CD4-positive, alpha-beta T cell treated with Interleukin-6 for 4 hours (primary cell): ENCODE measurements at places on chromosomes 6 and 20.

GRCh38 chr6:147000545-147001488, 203.4 kb upstream of the STXBP5 start:
- no peak for DNase-seq

- DNase-seq = no peak
These were observed 289.5 kb downstream of the ESR1 start for GRCh38 chr6:152096863-152097496.

GRCh38 chr6:30849903-30850651, 34.2 kb upstream of the DDR1 start:
- DNase-seq = no peak

- DNase-seq = no peak
These were observed 40.5 kb upstream of the NKX2-4 start for GRCh38 chr20:21437816-21438215.

- DNase-seq = no peak
These were observed 51.2 kb upstream of the RALGAPA2 start for GRCh38 chr20:20763650-20764049.

DNA sequence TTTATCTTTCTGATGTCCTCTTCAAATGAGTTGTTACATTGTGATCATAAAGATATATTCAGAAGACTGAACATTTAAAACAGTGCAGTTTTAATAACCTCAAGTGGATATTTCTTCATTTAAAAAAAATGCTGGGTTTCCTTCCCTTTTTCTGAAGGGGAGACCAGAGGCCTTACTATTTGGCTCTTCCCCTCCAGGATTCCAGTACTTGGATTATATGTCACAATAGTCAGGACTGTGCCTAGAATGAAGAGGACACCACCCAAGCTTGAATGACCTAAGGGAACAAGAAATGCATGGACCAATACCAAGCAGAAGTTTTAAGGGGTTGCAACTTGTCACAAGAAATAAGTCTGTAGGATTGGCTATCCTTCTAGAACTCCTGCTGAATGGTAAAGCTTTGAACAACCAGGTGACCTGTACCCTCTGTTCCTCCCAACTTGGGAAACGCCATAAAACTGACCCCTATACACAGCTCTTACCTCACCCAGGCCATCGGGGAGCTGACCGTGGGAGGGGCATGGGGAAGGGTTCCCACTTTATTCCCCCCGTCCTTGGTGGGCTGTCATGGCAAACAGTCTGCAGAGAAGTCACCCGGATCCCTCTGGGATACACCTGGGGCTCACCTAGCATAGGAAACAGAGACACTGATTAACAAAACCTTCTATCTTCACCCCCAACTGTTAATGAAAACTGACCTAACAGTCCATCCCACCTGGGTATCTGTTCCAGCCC, 2.0 kb downstream of the FRS3 start:
- DNase-seq = no peak

- DNase-seq = no peak
These were observed 36.5 kb downstream of the AKAP12 start for GRCh38 chr6:151276112-151276740.

DNA sequence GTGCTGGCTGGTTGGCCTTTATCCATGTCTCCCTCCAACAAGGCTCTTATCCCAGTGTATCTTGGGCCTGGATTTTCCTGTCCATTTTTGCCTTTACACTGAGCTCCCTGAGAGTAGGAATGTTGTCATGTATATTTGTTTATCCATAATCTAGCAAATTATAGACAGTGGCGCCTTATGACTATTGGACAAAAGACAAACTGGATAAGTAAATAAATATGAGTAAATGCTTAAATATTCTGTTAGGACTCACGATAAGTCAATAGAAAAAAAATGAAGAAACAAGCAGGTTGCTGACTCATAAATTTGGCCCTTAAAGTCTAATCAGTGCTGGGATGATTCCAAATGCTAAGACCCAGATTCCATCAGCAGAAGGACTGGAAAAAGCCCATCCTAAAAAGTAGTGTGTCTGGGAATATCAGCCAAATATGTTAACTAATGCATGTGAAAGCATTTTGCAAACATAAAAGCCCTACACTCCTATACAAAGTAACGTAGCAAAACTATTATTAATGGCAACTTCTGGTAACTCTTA, 55.0 kb upstream of the PCSK2 start:
- no peak for DNase-seq

DNA sequence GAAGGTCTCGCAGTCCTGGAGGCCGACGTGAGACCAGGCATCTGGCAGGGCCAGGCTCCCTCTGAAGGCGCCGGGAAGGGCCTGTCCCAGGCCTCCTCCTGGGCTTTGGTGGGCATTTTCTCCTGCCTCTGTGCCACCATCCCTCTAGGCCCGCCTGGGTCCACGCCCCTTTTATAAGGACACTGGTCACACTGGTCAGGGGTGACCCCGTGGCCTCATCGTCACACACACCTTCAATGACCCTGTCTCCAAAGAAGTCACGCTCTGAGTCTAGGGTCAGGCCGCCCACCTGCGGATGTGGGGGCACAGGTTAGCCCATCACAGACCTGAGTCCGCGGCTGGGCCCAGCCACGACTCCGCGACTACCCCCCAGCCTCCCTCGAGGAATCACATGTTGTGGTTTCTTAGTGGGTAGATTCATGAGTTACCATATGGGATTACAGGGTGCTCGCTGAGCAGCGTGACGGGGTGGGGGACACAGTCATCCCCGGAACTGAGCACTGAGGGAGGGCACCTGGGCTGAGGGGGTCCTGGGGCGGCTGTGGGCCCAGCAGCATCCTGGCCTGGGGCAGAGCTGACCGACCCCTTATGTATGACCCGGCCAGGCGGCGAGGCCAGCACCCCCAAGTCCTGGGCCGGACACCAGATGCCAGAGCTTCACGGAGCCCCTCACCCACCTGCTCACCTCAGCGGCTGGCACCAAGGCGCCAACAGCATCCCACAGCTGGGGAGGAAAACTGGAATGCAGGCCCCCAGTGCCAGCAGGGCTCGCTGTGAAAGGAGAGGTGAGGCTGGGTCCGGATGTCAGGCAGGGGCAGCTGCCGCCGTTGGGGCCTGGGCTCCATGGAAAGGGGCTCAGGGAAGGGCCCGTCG, 115.9 kb downstream of the DLL1 start:
- DNase-seq = no peak

DNA sequence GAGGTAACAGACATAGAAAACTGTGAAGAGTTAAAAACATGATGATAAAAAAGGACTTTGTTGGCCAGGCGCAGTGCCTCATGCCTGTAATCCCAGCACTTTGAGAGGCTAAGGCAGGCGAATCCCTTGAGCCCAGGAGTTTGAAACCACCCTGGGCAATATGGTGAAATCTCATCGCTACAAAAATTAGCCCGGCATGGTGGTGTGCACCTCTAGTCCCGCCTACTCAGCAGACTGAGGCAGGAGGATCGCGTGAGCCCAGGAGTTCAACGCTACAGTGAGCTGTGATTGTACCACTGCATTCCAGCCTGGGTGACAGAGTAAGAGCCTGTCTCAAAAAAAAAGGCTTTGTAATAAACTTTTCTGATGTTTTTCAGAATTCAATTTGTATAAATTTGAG, 60.1 kb downstream of the GFOD1 start:
- DNase-seq = no peak

DNA sequence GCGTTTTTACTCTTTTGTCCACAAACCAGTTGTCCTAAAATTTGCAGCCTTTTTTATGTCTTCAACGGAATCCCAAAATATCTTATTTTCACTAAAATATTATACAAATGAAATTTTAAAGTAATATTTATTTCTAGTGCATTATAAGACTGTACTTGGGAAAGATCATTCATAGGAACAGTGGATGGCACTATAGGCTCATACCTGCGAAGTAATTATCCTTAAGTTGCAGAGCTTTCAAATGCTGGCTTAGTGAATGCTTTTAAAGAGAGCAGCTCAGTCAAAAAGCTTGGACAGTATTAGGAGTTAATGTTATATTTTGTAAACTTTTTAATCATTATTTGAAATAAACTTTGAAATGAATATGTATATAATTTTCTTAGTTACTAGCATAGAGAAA, 254.9 kb downstream of the CDKAL1 start:
- DNase-seq = no peak

- no peak for DNase-seq
These were observed 44.7 kb downstream of the ZFAND3 start for GRCh38 chr6:37864250-37864649.

DNA sequence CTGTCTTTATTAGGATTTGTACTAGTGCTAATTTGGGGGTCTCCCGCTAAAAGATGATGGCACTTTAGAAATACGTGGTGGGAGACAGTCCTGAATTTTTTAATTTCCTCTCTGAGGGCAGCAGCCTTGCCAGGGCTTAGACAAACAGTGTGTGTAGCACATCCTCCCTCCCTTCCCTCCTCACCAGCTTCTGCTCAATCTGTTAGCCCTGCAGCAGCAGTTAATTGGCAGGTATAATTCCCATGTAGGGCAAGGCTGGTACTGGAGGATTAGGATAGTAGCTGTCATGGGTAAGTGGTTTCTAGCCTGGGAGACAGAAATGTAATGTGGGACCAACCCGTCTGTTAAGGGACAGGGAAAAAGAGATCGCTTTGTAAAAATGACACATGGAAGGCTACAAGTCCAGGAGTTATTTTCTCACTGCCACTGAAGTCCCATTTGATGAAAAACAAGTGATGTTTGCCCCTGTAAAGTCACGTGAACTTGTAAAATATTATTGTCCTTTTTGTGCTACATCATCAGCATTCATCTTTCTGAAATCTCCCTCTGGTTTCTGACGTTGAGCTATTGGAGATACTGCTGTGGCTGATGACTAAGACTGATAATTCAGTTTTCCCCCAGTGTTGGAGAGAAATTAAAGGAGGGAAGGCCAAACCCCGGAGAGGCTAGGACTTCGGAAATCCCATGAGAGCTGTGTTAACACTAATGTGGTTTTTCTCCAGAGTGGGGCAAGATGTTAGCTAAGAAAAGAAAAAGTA, 40.6 kb downstream of the CTNNBL1 start:
- no peak for DNase-seq

- DNase-seq = no peak
These were observed 558.6 kb upstream of the MAN1A1 start for GRCh38 chr6:119908157-119908556.

DNA sequence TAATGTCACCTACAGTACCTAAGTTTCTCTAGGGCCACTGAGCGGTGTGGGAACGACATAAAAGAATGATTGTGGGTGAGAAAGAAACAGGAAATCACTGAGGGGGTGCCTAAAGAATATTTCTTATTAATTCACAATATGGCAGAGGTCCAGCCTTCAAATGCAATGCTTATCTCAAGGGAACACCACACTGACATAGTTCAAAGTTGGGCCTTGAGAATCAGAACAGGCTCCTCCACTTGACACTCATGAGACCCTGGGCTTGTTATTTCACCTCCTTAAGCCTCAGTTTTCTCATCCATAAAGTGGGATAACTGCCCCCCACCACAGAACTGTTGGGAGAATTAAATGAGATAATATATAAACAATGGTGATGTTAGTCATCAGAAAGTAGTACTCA, 40.4 kb upstream of the ARHGAP18 start:
- DNase-seq = peak; percentile 14

DNA sequence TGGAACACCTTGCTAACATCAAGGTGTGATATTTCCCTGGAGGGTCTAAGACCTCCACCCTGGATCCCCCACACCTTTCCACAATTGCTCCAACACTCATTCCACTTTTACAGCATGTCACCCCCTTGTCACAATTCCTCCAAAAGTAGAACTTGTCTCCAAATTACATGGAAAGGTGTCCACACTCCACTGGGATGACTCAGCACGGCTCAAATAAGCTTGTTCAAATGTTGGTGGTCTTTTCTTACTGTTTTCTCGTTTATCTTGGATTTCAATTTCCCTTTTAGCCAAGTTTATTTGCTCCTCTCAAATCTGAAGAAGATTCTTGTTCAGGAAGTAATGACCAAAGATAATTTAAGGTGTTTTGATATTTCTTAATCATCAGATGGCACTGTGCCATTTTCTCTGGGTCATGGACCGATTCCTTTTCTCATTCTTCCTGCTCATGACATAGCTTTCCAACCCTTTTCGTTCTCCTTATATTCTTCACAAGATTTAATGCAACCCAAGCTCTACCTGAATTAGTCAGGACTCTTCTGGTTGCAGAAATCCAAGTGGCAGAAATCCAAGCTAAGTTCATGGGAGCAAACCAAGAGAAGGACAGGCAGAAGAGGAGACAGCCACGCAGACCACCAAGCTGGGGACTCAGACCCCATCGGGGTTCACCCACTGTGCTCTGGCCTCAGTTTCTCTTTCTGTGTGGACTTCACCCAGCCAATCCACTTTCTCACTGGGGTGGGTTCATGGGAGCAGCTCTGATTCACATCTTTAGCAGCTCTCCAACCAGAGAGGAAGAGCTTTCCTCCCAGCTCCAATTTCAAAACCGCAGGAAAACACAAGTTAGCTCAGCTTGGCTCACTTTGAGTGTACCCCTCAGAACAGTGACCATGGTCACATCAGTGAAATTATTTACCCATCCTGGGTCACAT, 110.5 kb upstream of the CDYL start:
- DNase-seq = no peak

DNA sequence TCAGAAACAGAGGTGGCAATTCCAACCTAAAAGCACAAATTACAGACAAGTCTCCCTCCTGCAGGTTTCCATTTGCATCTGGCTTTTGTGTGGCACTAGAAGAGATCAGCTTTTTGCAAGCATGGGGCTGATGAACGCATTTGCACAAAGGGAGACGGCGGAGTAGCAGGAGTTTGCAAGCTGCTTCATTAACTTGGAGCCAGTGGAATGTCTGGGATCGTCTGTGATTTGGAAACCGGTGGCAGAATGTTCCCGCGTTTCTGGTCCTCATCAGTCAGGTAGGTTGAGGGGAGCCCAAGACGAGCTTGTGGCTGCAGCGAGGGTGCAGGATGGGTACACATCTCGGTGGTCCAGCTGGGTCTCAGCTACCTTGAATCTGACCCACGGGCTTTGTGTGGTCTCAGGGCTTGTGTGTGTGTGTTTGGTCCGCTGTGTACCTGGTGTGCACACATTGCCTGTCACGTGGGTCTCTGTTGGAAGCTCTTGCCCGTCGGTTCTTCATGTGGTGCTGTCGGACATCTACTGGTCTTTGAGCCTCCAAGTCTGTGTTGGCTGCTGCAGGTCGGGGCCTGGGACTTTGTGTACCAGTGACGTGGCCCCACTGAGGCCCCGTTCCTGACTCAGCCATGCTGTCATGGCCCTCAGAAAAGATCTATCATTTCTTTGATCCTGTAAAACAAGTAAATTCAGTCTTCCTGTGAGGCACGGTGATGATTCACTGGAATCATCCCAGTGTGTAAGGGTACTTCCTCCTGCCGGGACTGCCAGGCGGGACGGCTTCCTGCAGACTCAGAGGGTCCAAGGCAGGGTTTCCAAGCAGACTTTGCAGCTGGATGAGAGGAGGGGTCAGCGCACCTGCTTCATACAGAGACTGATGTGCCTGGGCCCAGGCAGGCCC, 12.4 kb upstream of the MYT1 start:
- no peak for DNase-seq

GRCh38 chr6:108739496-108740330, 108.5 kb upstream of the ARMC2 start:
- DNase-seq = no peak

DNA sequence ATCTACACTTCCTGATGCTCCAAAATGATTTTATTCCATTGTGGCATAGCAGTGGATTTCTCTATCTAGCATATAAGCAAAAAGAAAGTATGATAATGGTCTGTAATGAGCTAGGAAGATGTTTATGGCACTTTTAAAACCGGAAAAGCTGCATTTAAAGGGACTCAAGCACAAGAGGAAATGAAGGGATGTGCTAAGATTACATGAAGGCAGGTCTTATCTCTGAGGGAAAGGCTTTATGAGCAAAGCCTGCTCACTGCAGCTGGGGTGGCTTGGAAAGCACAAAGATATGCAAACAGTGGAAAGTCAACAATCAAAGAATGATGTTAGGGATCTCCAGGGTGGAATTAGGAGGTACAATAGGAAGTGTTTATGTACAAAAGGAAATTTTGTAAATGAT, 138.2 kb downstream of the TENT5A start:
- no peak for DNase-seq
